ENCODE measurements at places on chromosomes 7 and 10.

GRCh38 chr10:12445701-12446334 lies 96.5 kb downstream of the CAMK1D start:
- DNase-seq, result no peak

- no peak for DNase-seq
Observed at GRCh38 chr7:16038906-16039305, 352.4 kb upstream of the MEOX2 start.

DNA sequence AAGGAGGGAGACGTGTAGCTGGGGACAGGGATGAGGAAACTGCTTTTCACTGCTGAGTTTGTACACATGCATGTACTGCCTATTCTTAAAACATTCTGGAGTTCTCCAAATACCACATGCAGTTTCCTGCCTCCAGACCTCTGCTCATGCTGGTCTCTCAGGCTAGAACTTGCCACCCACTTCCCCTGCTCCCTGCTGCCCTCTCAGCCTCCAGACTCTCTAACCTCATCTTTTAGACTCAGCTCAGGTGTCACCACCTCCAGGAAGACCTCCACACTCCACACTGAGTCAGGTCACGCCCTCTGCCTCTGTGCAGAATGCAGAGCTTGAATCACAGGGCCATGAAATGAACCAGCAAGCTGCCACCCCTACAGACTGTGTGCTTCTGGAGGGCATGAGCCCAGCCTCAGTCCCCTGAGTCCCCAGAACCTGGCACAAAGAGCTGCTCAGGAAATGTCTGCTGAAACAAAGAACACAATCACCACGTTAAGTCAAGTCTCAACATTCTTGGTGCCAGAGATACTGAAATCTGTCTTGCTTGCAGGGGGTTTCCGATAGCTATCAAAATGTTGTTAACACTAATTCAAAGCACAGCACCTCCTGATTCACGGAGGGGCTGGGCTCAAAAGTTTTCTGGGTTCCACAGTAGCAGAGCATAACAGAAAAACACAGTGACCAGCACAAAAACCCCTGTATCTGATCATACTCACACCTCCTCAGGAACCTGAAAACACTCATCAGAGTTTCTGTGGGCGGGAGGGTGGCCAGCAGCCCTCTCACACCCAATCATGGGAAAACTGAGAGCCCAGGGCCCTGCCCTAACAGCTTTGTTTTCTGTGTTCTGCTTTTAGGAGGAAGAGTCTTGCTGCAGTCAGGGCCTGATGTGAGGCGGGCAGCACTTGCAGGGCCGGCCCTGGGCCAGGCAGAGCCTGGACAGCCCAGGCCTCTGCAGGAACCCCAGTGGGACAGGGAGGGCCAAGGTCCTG lies 21.1 kb downstream of the FAM53B start:
- DNase-seq, result peak; percentile 60

- no peak for DNase-seq
Observed at GRCh38 chr10:48340734-48341133, 34.3 kb downstream of the MAPK8 start.

DNA sequence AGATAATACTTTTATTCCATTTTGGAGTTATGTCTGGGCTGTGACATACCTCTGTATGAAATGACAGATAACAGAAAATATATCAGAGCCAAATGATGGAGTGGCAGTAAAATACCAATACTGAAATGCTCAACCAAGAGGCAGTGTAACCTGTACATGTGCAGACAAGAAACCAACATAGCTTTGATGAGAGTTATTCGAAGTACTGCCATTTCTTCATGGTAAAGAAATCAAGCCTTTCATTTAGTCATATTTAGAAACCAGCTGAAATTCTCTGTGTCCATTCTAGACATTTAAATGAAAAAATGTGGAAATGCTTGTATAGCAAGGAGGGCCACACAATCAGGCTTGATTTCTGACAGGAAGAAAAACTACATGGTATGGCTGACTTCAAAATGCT lies 127.1 kb upstream of the PTPRZ1 start:
- no peak for DNase-seq

DNA sequence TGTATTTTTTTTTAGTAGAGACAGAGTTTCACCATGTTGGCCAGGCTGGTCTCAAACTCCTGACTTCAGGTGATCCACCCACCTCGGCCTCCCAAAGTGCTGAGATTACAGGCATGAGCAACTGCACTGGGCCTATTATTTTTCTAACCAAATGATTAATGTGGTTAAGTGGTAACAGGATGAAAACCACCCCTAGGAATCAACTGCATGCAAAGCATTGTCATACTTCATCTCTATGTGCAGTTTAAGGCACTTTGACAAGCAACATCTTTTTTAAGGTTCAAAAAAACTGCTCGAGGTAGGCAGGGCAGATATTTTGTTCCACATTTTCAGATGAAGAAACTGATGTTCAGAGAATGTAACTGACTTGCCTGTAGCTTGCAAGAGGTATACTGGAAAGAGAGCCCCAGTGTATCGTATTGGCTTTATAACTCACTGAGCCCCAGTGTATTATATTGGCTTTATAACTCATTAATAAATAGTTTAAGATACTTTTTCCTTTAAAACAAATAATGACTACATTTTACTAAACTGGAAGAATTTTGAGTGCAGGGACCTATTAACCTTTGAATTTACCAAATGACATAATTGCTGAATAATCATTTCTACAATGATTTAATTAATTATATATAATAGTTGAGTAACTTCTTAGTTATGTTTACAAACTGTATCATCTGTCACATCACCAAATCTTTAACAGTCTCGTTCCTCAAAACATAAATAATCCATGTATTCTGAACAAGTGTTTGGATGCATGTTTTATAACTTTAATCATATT lies 38.1 kb downstream of the RTKN2 start:
- DNase-seq, result no peak

DNA sequence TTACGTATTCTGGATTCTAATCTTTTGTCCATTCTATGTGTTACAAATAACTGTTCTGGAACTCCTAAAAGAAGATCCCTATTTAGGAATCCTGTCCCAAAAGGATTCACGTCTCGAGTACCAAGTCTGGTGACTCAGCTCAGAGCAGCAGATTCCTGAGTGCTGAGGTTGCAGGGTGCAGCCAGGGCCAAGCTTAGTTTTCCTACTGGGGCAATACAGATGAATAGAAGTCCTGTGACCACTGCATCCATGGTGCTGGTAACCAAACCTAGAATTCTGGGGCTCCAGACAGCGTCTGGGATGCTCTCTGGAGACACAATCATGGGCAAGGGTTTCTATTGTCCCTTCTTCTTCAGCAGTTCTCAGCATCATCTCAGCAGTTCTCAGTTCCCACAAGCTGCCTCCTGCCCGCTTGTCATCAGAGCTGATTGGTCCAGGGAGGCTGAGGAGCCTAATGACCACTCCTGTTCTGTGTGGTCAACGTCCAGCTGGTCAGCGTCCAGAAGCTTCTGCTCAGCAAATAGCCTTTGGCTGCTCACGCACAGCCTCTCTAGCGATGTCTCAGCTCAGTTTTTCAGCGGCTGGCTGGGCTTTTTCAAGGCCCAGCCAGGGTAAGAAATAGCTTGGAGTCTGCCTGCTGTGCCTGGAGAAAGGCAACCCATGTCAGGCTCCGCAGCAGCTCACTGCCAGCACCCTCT lies 50.4 kb upstream of the C7orf33 start:
- no peak for DNase-seq

GRCh38 chr7:34530259-34530658 lies 127.8 kb upstream of the NPSR1 start:
- DNase-seq, result no peak

GRCh38 chr7:47044625-47045024 lies 537.3 kb downstream of the TNS3 start:
- DNase-seq, result no peak

- DNase-seq, result no peak
Observed at GRCh38 chr10:86349940-86350630, 16.5 kb downstream of the GRID1 start.

DNA sequence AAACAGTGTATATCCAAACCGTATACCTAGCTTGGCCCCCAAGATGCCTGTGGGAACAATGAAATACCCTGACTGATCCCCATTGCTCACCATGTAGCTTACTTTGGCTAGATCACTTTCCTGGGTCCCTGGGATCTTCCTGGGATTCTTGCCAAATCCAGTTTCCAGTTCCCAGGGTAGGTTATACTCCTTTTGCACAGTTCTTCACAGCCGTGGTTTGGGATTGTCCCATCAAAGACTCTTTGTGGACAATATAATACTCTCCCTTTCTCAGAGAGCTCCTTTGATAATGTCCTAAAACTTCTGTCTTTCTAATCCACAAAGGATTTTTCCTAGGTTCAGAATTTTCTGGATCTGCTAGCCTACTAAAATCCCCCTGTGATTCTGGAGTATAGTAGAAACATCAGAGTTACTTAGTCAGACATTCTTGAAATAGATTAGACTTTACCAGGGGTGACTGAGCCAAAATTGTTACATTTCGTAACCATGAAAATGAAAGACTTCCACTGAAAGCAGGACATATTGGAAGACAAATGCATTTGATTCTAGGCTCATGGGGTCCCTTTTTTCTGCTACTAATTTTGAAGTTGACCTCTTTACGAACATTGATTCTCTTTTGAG lies 388.3 kb upstream of the ETV1 start:
- DNase-seq, result no peak

Data from stimulated activated CD4-positive, alpha-beta T cell treated with anti-CD3 and anti-CD28 coated beads, TNF-alpha, amount 100 ng/mL, for 24 hours (primary cell).